ENCODE measurements at places on chromosomes 5 and 9. TPM values are rescaled to one million over a fixed set of nuclear protein-coding genes. Genes with fewer than 3 reads are reported as not detected.

GRCh38 chr9:21121595-21122251 is 19.9 kb downstream of the IFNW1 start:
- H3K36me3 ChIP-seq = no peaks in the 10 kb centered on the region
- no peak overlapping the region for H3K4me3 ChIP-seq
- DNase-seq = no peak
- H3K27me3 ChIP-seq = peaks cover 71% of the 10 kb centered on the region

Gene RORB
- total RNA-seq = not detected

- H3K27me3 ChIP-seq = no peaks in the 10 kb centered on the region
- H3K27ac ChIP-seq = peak overlapping the region; percentile 97
- peak overlapping the region; percentile 90 for H3K4me3 ChIP-seq
- peaks cover 3% of the 10 kb centered on the region for H3K36me3 ChIP-seq
- peaks cover 55% of the 10 kb centered on the region for H3K4me1 ChIP-seq
- peak; percentile 88 for DNase-seq
These were observed 1.1 kb downstream of the CTNNAL1 start for GRCh38 chr9:109012009-109012875.

DNA sequence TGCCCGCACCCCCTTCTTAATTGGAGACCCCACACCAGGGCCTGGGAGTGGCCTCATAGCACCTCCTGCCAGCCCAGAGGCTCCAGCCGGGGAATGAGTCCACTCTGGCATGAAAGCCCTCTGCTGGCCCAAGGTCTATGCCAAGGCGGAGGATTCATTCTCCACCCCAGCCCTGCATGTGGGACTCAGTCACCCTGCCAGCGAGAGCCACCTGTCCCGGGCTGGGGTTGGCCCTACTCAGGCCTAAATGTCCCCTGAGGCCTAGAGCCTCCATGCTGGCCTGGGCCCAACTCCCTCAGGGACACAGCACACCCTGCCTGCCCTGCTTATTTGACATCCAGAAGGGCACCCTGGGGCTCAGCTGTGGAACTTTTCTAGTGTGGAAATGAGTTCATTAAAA is 1.0 kb upstream of the RAPGEF1 start:
- no peak overlapping the region for H3K27ac ChIP-seq
- DNase-seq = no peak
- H3K4me1 ChIP-seq = peaks cover 28% of the 10 kb centered on the region
- H3K4me3 ChIP-seq = peak overlapping the region; percentile 72
- H3K27me3 ChIP-seq = no peaks in the 10 kb centered on the region
- no peaks in the 10 kb centered on the region for H3K36me3 ChIP-seq

- DNase-seq = no peak
- no peak overlapping the region for H3K27ac ChIP-seq
- H3K27me3 ChIP-seq = peaks cover 3% of the 10 kb centered on the region
- H3K36me3 ChIP-seq = no peaks in the 10 kb centered on the region
- peaks cover 8% of the 10 kb centered on the region for H3K4me1 ChIP-seq
- H3K4me3 ChIP-seq = no peak overlapping the region
These were observed 205.1 kb upstream of the SGCD start for GRCh38 chr5:156121882-156122281.

DNA sequence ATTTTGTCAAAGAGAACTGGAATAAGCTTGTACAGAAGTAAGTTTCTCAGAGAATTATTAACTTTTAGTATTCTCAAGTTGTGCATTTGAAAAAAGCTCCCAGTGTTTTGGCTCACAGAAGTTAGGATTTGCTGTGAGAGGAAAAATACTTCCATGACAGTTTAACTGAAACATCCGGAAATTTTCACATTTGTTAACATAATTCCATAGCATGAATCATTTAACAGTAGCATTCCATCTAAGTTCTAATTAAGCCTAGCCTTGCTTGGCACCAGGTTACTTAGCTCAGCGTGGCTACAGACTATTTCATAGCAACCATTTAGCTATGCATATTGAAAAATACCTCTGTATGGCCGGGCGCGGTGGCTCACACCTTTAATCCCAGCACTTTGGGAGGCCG is 90.8 kb downstream of the LNPEP start:
- no peak overlapping the region for H3K4me3 ChIP-seq
- peaks cover 54% of the 10 kb centered on the region for H3K36me3 ChIP-seq
- H3K27ac ChIP-seq = no peak overlapping the region
- H3K4me1 ChIP-seq = no peaks in the 10 kb centered on the region
- no peak for DNase-seq

Gene GLRA1
- not detected for total RNA-seq

GRCh38 chr5:80837679-80838078 is 122.5 kb upstream of the RASGRF2 start:
- H3K27ac ChIP-seq = no peak overlapping the region
- H3K27me3 ChIP-seq = no peaks in the 10 kb centered on the region
- no peak for DNase-seq

DNA sequence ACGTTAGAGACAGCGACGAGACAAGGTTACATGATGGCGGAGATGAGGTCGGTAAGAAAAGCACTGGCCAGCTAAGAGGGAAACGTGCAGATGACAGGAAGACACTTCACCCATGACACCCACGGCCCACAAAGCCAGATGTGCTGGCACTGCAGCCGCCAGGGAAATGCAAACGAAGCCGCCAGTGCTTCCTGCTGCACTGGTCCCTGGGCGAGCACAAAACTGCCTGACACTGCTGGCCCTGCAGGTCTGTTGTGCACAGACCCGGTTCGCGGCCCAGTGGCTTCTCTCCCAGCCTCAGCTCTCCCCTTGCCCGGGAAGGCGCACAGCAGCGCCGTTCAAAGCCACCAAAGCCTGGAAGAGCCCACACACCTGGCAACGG is 20.3 kb downstream of the QSOX2 start:
- H3K4me1 ChIP-seq = peaks cover 10% of the 10 kb centered on the region
- no peak overlapping the region for H3K4me3 ChIP-seq
- H3K36me3 ChIP-seq = no peaks in the 10 kb centered on the region
- no peak overlapping the region for H3K27ac ChIP-seq
- no peak for DNase-seq

Gene CEP78
- total RNA-seq = 15.8 TPM

- peak overlapping the region; percentile 95 for H3K4me3 ChIP-seq
- no peak for DNase-seq
- H3K36me3 ChIP-seq = peaks cover 37% of the 10 kb centered on the region
- H3K27ac ChIP-seq = peak overlapping the region; percentile 95
- peaks cover 31% of the 10 kb centered on the region for H3K4me1 ChIP-seq
These were observed 370 bp upstream of the CDH6 start for GRCh38 chr5:31193116-31193515.

GRCh38 chr9:3511551-3511950 is 14.2 kb downstream of the RFX3 start:
- no peak overlapping the region for H3K4me3 ChIP-seq
- peaks cover 12% of the 10 kb centered on the region for H3K4me1 ChIP-seq
- no peaks in the 10 kb centered on the region for H3K27me3 ChIP-seq
- H3K27ac ChIP-seq = no peak overlapping the region

Gene PCDHA8
- total RNA-seq = 1.9 TPM

Gene SET
- total RNA-seq = 381 TPM

Gene ADRB2
- 7.1 TPM for total RNA-seq

Gene PCDHGB3
- total RNA-seq = 0.19 TPM

DNA sequence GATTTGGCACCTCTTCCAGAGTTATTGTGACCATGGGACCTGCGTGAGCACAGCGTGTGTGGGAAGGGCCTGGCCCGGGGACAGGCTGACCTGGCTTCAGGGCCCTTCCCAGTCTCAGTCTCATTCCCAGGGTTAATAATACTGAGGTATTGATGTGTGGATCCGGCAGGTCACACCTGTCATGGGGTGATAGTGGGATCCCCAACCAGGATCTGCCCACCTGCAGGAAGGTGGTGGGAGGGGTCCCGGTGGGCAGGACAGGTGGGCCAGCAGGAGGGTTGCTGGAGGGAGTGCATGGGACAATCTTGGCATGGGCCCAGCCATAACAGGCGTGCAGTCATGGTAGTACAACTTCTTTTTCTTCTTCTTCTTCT is 55.4 kb downstream of the COL15A1 start:
- H3K27me3 ChIP-seq = peaks cover 27% of the 10 kb centered on the region
- H3K4me3 ChIP-seq = no peak overlapping the region
- H3K36me3 ChIP-seq = peaks cover 2% of the 10 kb centered on the region
- DNase-seq = peak; percentile 71
- H3K27ac ChIP-seq = no peak overlapping the region
- peaks cover 34% of the 10 kb centered on the region for H3K4me1 ChIP-seq

Gene TRPM3
- not detected for total RNA-seq

DNA sequence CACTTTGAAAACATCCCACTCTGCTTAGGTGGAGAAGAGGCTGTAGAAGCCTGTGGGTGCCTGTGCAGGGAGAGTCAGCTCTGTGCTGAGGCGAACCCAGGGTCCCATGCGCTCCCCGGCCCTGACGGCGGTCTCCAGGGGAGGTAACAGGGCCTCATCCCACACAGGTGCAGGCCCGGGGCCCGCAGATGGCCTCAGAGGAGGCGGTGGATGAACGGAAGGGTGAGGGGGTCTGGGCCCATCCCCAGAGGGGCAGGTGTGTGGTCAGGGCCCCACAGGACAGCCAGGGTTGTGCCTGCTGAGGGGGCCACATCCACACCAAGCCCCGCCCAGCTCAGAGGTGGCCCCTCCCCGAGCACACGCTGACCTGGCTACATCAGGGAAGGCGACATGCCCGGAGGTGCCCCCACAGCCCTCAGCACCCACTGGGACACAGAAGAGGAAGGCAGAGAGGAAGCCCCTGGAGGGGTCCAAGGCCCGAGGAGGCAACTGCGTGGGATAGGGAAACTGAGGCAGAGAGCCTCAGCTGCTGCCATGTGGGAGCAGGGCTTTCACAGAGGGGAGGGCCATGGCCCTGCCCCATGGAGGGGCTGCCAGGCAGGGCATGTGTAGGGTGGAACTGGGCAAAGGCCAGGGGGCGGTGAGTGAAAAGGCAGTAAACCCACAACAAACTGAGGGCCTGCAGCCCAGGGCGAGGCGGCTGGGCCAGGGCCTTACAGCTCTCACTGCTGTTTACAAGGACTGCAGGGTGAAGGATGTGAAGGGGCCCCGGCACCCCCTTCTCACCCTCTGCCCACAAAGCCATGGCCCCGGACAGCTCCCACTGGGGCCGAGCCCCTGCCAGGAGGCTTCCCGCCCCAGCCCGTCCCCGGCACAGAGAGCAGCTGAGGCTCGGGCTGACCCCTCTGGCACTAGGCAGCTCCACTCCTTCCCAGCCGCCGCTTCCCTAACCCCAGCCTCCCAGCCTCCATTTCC is 29.5 kb downstream of the EXD3 start:
- no peaks in the 10 kb centered on the region for H3K27me3 ChIP-seq
- no peak overlapping the region for H3K4me3 ChIP-seq
- no peaks in the 10 kb centered on the region for H3K4me1 ChIP-seq
- no peak for DNase-seq
- H3K27ac ChIP-seq = no peak overlapping the region
- H3K36me3 ChIP-seq = peaks cover 7% of the 10 kb centered on the region

GRCh38 chr9:133977421-133978201 is 14.5 kb downstream of the VAV2 start:
- peaks cover 49% of the 10 kb centered on the region for H3K4me1 ChIP-seq
- H3K27me3 ChIP-seq = no peaks in the 10 kb centered on the region
- no peak overlapping the region for H3K27ac ChIP-seq
- DNase-seq = no peak
- H3K4me3 ChIP-seq = no peak overlapping the region
- H3K36me3 ChIP-seq = no peaks in the 10 kb centered on the region

- H3K27ac ChIP-seq = no peak overlapping the region
- H3K4me3 ChIP-seq = peak overlapping the region; percentile 59
- peaks cover 32% of the 10 kb centered on the region for H3K4me1 ChIP-seq
- peaks cover 91% of the 10 kb centered on the region for H3K27me3 ChIP-seq
- H3K36me3 ChIP-seq = peaks cover 13% of the 10 kb centered on the region
- no peak for DNase-seq
These were observed 25.7 kb downstream of the CDKN2A start for GRCh38 chr9:21968331-21969010.

GRCh38 chr5:100855937-100856430 is 47.1 kb downstream of the ST8SIA4 start:
- H3K36me3 ChIP-seq = no peaks in the 10 kb centered on the region
- peaks cover 3% of the 10 kb centered on the region for H3K4me1 ChIP-seq
- no peak overlapping the region for H3K4me3 ChIP-seq
- no peaks in the 10 kb centered on the region for H3K27me3 ChIP-seq
- H3K27ac ChIP-seq = no peak overlapping the region

Gene FGD3
- total RNA-seq = not detected

Gene FBP2
- total RNA-seq = not detected

- no peak overlapping the region for H3K27ac ChIP-seq
- H3K4me1 ChIP-seq = peaks cover 17% of the 10 kb centered on the region
- H3K27me3 ChIP-seq = peaks cover 7% of the 10 kb centered on the region
- no peaks in the 10 kb centered on the region for H3K36me3 ChIP-seq
- no peak for DNase-seq
These were observed 1.9 kb upstream of the IDNK start for GRCh38 chr9:83620841-83621636.

Gene ORM2
- not detected for total RNA-seq

Measured in osteocyte (in vitro differentiated cells).